ENCODE measurements at places on chromosomes 3 and 15.

DNA sequence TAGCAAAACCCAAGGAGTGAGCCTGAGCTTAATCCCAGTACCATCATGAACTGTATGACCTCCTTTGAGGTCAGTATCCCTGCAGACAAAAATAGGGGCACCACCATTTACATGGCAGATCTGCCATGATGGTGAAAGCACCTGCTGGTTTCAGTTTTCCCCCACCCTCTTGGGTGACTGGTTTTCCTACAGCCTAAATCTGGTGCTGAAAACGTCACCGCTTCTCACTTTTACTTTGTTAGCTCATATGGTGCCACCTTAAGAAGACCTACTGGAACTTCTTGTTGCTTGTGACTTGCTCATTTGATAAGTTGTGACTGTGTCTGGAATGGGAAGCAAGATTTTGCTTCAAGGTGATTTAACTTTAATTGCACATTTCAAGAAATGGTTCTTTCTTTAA is 5.1 kb downstream of the PPP1R2 start:
- DNase-seq = no peak

DNA sequence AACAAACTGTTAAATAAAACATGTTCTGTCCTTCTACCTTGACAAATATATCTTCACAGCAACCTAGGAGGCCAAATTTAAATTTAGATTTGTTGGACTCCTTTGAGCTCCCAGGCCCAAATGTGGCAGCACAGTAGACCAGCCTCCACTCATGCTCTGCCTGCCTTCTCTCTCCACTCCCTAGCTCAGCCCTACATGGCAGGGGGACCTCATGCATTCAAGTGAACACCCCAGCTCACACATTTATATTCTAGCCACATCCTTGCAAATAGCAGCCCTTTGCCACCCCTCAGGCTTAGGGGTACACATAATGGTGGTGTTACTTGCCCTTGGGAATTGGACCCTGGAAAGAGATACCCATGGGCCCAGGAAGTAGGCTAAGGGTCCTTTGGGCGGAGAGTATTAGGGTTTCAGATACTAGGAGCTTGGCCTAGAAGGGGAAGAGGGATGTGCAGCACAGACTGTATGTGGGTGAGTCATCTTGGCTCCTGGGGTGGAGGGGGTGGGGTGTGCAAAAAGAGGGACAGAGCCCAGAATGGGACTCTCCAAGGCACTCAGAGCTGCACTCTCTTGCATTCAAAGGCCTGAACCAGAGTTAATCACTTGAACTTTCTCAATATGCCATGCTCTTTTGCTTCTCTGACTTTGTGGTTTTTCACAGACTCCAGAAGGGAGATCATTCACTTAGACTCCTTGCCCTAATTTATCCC is 268.4 kb upstream of the ROPN1 start:
- peak; percentile 20 for DNase-seq

DNA sequence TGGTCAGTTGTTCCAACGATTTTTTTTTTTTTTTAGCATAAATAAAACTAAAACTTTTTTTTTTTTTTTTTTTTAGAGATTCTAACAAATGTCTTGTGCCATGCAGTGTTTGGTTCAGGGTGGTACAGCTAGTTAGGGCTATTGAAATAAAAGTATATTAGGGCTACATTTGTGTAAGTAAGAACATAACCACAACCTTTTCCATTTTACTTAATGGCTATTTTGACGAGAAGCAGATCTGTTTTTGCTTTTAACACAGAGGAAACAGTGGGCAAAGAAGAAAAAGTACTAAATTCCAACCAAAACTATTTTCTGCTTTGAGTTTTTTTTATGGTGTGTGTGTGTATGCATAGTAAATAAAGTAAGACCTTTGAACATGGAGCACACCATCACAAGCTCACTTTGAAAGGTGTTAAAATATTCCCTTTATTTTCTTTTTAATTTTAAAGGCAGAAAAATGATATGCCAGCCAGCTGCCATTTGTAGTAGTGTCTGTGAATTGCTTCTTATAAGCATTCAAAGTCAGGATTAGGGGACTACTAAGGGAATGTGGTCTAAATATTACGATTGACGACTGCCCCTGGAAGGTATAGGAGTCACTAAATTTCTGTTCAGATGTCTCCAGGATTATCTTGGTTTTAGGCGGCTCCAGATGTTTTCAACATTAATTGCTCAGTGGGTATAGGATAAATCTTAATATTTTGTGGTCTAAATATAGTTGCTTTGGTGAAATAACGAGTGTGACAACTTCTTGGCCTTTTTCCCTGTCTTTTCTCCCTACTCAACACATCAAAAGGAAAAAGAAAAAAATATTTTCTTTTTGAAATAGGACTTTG is 3.1 kb downstream of the RARB start:
- DNase-seq = no peak

GRCh38 chr3:57555306-57555705 is 768 bp upstream of the PDE12 start:
- no peak for DNase-seq

GRCh38 chr15:80578206-80578595 is 116.9 kb upstream of the ABHD17C start:
- no peak for DNase-seq

DNA sequence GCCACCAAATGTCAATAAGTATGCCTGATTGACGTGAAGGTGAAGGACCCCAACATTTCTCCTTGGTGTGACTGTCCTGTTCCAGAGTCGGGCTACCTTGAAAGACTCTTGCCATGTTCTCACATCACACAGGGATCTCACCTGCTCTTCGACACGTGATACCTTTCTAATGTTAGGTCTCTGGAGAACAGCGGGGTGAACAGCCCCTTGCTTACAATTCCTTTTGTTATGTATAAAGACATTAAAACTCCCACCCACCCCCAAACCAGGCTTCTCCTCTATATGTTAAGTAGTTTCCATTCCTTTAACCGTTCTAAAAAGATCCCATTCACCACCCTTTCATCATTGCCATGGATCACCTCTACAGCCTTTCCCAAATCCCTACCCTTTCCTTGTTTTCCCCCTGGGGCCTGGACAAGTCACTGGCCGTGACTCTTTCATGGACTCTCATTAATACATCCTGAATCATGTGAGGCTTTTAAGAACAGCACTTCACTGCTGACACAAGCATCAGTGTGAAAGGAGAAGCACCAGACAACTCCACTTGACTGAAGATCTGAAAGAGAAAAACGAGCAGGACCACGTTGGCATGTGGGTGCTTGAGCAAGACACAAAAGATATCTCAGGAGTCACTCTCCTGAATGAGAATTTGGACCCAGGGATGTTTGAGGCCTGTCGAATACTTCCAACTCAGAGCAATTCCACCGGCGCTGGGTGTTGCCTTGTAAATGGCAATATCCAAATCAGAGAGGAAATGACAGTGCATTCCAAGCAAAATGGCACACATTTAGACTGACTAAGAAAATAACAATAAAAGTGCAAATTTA is 115.0 kb downstream of the FOXP1 start:
- no peak for DNase-seq

DNA sequence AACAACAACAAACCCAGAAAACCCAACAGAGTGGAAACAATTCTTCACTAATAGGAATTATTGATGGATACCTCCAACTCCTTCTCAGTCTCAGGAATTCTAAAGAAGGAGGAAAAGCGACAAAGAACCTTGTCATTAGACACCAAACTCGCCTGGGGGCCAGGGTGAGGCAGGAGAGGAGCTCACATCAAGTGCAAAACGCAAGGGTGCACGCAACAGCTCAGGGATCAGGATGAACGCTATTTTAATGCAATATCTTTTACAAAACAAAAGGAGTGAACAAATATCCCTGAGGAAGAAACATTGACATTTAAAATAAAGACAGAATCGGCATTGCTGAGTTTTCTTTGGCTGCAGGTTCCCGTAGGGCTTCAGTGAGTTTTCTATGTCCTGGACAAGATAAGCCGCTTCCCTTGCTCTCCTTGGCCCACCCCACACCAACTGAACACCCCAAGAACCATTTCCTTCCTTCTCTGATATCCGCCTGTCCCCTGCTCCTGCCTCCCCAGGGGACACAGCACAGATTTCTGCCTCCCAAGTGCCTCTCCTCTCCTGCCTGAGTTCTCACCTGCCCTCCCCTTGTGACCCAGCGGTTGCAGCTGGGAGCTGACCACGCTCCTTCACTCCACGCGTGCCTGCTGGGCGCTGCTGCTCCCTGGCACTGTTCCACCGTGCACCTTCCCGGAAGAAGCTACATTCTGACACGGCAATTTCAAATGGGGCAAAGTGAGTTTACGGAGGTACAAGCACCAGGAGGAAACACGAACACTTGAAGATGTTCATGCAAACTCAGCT is 63.0 kb downstream of the ATP10A start:
- DNase-seq = no peak

- DNase-seq = no peak
These were observed 62.5 kb downstream of the CBLB start for GRCh38 chr3:105806359-105806758.

- peak; percentile 42 for DNase-seq
These were observed 609 bp upstream of the TBC1D23 start for GRCh38 chr3:100260081-100260684.

DNA sequence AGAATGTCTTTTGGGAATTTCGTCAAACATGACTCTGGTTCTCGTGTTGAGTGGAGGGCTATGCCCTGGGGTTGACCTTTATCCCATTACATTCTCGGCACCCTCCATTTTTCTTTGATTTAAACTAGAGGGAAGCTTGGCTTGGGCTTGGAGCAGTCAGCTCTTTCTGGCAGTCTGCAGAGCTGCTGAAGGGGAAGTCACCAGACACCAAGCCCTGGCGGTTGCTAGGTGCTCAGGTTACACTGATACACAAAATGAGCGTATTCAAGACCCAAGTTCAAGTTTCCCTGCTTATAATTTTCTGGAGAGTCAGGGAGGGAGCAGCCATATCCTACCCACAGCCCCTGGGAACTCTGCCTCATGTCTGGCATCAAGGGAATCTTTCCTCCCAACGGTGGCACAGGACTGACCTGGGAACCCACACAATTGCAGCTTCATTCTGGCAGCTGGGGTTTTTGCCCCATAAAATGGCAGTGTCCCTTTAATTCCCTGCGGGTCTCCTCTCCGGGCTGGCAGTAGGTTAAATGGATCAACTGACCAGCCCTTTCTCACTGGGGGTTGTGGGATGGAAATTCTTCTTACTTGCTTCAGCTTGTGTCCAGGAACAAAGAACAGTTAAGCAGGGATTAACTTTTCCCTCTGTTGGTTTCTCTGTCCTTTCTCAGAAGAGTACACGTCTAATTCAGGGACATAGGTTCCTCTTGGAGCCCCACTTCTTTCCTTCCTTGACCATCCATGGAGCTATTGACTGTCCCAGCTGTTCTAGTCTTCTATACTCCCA is 110.0 kb upstream of the DLG1 start:
- no peak for DNase-seq

- DNase-seq = no peak
These were observed 184.9 kb upstream of the UBE3A start for GRCh38 chr15:25623708-25624107.

- no peak for DNase-seq
These were observed 235.6 kb downstream of the MYRIP start for GRCh38 chr3:40045051-40045450.

GRCh38 chr15:39873978-39874377 is 46.1 kb downstream of the GPR176 start:
- DNase-seq = no peak

DNA sequence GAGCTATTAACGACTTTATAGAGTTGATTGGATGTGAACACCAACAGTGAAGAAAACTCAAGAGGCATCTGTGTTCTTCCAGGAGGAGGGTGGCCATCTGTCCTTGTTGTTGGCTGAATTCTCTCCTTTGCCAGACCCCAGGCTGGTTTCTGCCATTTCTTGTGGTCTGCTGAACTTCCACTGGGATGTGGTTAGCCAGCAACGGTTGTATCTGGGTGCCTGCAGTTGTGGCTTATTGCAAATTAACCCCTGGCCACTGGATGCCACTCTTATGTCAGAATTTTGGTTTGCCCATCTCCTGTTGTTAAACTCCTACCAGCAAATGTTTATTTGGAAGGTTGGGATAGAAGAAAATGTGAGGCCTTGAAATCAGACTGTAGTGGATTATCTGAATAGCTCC is 163.6 kb upstream of the TBC1D5 start:
- peak; percentile 19 for DNase-seq

DNA sequence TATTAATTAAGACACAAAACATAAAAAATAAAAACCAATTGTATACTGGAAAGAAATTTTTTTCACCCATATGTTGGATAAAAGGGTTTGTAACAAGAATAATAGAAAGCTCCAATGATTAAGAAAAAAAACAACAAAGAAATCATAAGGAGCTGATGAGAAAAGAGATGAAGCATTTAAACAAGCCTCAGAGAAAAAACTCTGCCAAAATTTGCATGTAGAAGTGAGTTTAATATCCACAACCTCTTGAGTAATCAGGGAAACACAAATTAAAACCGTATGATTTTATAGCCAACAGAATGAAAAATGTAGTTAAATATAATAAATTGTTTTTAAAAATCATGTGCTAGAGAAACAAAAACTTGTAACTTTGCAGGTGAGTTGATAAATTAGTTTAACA is 192.9 kb downstream of the BCHE start:
- no peak for DNase-seq

DNA sequence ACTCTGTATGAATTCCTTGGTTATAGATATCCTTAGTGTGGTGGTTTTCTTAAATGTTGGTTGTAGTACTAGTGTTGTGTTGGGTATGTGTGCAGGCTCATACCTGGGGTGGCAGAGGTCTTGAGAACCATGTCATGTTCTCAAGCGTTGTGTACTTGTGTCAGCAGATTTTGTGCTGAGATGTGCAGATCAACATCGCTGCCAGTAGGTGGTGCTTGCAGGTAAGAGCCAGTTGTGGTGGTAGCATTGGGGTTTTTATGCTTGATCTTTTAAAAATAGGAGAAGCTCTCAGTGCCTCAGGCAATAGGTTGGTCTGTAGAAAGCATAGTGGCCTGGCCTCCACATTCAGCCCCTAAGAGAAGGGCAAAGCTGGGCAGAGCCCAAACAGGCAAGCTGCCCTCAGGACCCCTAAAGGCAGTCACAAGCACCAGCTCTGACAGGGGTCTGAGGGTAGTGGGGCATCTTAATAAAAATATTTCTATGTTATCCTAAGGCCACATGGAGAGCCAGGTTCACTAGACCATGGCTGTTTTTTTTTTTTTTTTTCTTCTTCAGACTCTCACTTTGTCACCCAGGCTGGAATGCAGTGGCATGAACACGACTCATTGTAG is 164.0 kb downstream of the IL20RB start:
- DNase-seq = no peak

DNA sequence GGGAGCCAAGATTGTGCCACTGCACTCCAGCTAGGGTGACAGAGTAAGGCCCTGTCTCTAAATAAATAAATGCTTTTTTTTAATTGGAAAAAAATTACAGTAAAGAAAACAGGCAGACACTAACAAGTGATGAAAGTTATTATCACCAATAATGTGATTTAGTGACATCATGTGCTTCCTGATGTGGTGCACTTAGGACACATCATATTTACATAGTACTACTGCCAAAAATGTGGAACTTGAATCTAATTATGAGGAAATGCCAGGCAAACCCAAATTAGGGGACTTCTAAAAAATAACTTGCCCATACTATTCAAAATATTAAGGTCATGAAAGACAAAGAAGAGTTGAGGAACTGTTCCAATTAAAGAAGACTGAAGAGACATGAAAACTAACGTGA is 30.8 kb downstream of the MAP4 start:
- no peak for DNase-seq

GRCh38 chr3:60301142-60301541 is 950.1 kb downstream of the FHIT start:
- DNase-seq = no peak

All from globus pallidus (tissue), 1 donor.